Small intestine (tissue), 16 donors: ENCODE measurements at places on chromosomes 3 and 15.

GRCh38 chr3:12934431-12934830 lies 93.1 kb upstream of the RPL32 start:
- no peak for DNase-seq

DNA sequence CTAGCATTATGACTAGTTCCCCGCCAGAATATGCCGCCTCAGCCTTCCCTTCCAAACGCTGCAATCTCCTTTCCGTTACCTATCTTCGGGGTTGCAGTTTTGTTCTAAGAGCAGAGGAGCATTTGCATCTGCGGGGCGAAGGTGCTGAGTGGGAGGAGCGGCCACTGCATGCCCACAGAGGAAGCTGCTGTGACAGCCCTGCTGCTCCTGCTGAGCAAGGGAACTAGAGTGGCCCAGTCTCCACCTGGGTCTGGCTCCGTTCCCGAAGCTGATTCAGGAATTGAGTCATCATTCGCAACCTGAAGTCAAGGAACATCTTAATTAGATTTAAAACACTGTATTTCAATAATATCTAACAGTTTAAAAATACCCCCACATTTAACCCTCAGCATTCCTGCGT lies 98.2 kb upstream of the TJP1 start:
- DNase-seq = peak; percentile 73

DNA sequence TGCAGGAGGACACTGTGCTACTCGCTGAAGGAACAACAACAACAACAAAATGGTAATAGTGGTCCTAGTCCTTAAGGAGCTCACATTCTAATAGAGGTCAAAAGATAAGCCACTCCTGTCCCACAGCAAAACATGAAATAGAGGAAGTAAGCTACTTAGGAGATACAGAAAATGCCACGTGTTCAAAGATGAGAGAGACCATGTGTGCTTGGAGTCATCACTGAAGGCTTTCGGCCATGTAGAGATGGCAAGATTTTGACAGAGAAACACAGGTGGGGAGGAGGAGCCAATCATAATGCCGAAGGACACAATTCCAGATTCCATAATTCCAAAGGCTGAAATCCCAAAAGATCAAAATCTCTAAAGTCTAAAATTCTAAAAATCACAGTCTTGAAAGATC lies 24.8 kb upstream of the RIOX2 start:
- no peak for DNase-seq

DNA sequence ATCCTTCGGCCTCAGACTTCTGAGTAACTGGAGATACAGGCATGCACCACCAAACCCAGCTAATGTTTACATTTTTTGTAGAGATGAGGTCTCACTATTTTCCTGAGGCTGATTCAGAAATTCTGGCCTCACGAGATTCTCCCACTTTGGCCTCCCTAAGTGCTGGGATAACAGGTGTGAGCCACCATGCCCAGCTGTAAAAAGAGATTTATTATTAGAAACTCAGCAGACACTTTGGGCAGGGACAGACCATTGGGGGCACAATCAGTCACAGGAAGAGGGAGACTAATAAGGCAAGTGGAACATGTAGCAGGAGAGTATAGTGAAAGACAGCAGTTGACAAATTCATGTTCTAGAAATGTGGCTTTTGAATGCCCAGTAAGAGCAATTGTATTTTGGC lies 249.2 kb downstream of the CBLB start:
- DNase-seq = no peak

- DNase-seq = peak; percentile 97
Measured at GRCh38 chr15:75738647-75739325, 26.1 kb upstream of the CSPG4 start.

DNA sequence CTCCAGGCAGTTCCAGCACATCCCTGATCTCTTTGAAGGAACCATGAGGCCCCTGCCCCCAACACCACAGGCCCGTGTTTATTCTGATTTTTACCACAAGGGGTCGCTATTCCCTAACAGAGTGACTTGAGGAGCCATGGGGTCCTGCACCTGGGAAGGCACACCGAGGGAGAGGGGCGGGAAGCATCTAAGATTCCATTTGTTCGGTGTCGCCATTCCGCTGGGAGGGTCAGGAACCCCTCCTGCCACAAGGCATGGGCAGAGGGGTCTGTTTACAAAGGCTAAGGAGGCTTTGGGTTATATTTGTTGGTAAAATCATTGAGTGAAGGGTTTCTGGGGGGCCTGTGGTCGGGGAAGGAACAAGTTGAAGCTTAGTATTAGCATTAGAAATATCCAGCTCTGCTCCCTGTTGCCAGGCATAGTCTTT lies 77.1 kb downstream of the WDR76 start:
- peak; percentile 71 for DNase-seq

GRCh38 chr3:149871855-149872254 lies 58.8 kb downstream of the RNF13 start:
- no peak for DNase-seq

- DNase-seq = no peak
Measured at GRCh38 chr15:49627407-49627877, 6.6 kb downstream of the DTWD1 start.

GRCh38 chr3:194373899-194374298 lies 4.4 kb upstream of the LRRC15 start:
- DNase-seq = no peak
